Central memory CD8-positive, alpha-beta T cell (primary cell): ENCODE measurements at places on chromosomes 3 and 15.

DNA sequence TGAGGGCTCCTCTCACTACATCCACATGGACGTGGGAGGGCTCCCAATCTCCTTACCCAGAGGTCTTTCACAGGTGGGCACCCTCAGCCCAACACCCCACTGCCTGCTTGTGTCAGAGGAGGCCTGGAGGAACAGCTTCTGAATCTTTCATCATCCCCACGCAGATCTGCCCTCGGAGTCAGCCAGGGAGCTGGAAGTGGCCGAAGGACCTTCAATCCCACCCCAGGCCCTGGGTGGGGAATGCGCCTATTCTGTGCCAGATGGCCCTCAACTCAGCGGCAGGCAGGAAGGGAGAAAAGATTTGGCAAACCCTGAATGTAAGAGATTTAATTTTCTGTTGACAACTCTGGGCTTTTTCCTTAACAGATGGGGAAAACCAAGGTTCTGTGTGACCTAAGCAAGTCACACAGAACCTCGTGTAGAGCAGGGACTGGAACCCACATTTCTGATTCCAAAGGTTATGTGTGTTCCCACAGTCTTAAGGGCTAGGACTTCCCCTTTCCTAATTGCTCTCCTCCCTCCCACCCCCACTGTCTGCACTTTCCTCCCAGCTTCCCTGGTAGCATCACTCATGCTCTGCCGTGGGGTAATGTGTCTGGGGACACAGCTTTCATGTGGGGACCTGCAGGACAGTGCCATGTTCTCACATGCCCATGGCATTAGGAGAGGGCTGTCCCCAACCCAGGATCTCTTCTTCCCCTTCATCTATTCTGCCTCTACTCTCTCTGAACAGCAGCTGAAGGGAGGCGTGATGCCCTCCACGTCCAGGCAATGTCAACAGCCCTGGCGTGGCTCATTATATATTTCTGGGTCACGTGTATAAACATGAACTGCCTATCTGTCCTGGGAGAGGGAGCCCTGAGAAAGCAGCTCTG, 98.1 kb downstream of the SEMA5B start:
- DNase-seq, result no peak

GRCh38 chr15:66017000-66017399, 147.7 kb downstream of the RAB11A start:
- no peak for DNase-seq

DNA sequence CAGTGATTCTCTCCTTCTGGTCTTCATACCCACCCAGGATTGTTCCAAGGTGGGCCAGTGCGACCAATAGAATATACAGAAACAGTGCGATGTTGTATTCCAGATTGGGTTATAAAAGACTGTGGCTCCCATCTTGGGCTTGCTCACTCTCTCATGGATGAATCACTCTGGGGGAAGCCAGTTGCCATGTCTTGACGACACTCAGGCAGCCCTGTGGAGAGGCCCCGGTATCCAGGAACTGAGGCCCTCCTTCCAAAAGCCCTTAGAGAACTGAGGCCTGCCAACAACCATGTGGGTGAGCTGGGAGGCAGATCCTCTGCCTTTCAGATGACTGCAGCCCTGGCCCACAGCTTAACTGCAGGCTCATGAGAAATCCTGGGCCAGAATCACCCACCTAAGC, 57.2 kb downstream of the SH3GL3 start:
- no peak for DNase-seq

GRCh38 chr3:4894891-4895530, 84.2 kb upstream of the BHLHE40 start:
- no peak for DNase-seq

GRCh38 chr15:26260517-26261133, 397.5 kb upstream of the ATP10A start:
- DNase-seq, result no peak

GRCh38 chr3:169891886-169892285, 19.5 kb upstream of the SAMD7 start:
- no peak for DNase-seq

GRCh38 chr3:104768886-104769285, 597.8 kb upstream of the ALCAM start:
- no peak for DNase-seq

DNA sequence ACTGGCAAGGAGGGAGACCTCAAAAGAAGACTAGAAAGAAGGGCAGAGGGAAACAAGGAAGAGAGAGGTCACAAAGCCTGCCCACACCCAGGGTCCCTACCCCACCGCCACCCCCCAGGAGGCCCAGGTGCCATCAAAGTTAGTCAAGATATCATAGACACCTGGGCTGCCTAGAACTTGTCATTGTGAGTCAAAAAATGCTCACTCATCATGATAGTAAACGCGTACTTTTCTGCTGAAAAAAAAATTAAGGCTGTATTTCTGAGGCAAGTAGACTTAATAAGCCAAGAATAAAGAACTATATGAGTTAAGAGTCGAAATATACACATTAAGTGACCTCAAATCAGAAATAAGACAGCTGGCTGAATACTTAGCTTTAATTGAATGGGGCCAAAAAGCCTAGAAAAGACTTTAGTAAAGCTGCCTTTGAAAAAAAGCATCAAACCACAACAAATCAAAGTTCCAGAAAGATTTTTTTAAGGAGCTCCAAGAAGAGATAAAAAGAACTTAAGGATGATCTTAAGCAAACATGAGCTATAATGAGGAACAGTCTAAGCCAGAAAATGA, 415.5 kb upstream of the PPP2R3A start:
- DNase-seq, result no peak

GRCh38 chr3:175349168-175349567, 490.0 kb downstream of the NAALADL2 start:
- no peak for DNase-seq

DNA sequence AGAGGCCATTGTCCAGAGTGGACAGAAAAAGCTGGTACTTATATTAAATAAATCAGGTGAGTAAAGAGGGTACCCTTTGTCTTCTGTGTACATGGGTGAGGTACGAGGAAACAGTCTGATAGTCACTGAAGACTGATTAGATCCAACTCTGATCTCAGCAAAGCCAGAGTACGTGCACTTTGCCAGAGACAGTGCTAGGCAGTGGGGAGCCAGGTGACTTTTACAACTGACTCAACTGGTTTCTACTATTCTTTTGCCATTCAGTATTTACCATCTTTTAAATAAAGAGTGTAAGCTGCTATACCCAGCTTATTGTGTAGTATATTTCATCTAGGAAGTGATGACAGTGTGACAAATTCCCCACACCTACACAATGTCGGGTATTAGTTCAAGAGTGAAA, 3.3 kb downstream of the GNL3 start:
- no peak for DNase-seq

DNA sequence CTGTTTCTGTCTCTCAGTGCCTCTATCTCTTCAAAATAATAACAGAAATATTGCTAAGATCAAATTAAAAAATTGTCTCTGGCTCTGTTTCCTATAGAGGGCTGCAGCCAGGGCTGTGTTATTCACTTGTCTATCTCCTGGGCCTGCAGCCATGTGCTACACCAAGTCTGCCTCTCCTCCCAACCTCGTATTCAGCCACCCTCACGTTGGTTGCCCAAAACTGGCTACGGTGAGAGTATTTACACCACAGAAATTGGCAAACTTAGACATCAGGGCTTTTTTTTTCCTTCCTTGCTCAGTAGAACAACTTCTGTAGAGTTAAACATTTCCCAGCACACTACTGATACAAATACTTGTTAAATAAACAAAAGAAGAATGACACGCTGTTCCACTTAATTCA, 320.9 kb upstream of the ICE2 start:
- DNase-seq, result no peak

- DNase-seq, result no peak
Measured at GRCh38 chr15:47506329-47507100, 210.8 kb upstream of the SEMA6D start.

DNA sequence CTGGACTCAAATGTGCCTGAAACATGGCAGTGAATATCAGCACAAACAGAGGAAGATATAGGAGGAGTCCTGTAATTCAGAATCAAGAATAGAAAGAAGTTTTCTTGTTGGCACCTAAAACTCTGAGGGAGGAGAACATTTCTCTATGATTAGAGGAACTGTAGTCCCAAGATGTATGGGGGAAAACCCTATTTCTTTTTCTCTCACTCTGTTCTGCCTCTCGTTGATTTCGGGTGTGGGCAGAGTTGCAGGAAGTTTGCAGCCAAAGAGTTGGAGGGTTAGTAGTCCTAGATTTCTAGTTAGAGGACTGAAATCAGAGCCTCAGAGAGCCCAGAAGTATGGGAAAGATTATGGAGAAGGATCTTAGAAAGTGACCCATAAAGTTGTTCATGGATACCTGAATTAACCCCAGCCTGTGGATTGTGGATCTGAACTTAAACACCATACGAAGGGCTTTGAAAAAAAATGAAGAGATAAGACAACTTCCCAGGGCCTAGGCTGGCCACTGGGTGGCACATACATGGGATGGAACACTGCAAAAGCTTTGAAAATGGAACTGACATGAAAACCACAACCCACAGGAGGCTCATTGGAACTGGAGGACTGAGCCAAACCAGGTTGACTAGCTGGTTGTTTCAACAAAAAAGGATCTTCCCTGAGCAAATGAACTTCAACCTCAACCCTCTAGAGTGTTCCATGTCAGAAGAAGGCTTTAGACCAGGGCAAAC, 34.6 kb downstream of the FMN1 start:
- DNase-seq, result no peak

DNA sequence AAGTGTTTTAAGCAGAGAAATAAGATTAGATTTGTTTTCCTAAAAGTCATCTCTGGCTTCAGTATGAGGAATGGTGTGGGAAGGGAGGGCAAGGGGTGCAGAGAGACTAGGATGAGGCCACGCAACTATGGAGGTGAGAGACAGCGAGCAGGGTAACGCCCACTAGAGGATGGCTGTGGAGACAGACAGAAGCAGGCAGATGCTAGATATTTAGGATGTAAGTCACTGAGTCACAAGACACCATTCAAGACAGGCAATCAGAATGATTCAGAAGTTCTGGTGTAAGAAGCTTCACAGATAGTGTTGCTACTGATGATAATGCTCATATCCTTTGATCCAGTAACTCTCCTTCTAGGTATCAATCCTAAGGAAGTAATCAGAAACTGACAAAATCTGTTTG, 19.1 kb downstream of the HSPBAP1 start:
- no peak for DNase-seq

- no peak for DNase-seq
Measured at GRCh38 chr15:45646220-45646619, 11.4 kb downstream of the SQOR start.

GRCh38 chr3:149080011-149080698, 6.2 kb downstream of the HLTF start:
- no peak for DNase-seq

DNA sequence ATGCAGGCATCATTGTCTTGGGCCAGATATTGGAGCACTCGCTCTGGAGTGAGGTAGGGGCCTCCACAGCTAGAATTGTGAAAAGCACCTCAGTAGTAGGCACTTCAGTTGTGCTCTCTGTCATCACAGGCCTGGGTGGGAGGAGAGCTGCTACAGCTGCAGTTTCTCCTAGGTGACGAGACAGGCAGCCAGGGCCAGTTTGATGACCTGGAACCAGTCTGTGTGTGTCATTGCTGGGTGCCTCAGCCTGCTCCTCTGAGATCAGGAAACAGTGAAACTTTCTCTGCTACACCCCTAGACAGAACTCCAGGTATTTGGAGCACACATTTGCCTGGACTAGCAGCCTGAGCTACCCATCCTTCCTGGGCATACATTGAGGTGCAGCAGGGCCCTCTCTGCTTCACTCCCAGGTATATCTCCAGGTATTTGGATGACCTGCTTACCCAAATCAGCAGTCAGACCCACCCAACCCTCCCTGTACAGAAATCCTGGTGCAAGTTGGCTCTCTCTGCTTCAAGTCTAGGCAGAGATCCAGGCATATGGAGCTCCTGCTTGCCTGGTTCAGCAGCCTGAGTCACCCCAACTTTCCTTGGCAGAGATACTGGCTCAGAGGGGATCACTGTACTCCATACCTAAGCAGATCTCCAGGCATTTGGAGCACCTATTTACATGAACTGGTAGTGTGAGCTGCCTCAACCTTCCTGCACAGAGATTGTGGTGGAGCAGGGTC, 54.3 kb upstream of the SGO1 start:
- no peak for DNase-seq

GRCh38 chr3:18425641-18426257, 610 bp upstream of the SATB1 start:
- peak; percentile 47 for DNase-seq

DNA sequence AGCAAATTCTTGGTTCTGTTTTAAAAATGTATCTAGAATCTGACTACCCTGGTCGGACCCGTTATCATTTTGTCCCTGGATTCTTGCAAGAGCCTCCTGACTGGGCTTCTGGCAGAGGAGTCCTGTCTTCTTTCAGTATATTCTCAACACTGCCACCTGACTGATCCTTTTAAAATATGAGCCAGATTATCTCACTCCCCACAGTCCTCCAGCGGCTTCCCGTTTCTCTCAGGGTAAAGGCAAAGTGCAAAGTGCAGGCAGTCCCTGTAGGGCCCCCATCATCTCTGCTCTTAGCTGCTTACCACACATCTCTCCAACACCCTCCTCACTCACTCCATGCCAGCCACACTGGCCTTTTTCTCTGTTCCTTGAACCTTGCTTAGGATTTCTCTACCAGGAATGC, 28.4 kb downstream of the CRTC3 start:
- DNase-seq, result no peak

- DNase-seq, result no peak
Measured at GRCh38 chr3:178236555-178237277, 299.5 kb upstream of the KCNMB2 start.

DNA sequence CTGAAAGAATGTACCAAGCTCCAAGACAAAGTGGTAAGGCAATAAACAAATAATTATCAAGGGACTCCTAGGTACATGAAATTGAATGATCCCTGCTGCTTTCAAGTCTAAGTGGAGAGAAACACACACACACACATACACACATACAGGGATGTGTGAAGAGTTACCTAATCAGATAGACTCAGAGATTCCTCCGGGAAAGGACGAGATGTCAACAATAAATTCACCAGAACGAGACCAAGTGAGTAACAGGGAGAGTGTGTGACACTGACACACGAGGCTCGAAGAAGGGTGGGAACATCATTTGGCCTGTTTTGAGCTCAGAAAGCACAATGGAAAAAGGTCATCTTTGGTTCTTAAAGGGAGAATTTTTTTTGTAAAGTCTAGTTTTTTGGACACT, 13.4 kb downstream of the LRIG1 start:
- DNase-seq, result no peak
